Activated T-cell treated with anti-CD3 and anti-CD28 coated beads for 48 hours (primary cell): ENCODE measurements at places on chromosomes 13 and 19.

DNA sequence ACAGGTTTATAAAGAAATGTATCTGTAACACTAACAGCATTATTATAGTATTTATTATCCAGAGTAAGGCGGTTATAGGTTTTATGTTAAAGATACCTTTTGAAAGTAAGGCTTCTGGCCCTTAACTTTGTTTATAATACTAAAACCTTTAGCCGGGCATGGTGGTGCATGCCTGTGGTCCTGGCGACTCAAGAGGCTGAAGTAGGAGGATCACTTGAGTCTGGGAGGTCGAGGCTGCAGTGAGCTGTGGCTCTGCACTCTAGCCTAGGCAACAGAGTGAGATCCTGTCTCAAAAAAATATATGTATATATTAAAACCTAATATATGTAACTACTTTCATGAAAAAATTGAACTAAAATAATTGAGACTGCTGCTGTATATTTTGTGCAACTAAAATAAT is 98.7 kb upstream of the KLF5 start:
- no peak for DNase-seq

DNA sequence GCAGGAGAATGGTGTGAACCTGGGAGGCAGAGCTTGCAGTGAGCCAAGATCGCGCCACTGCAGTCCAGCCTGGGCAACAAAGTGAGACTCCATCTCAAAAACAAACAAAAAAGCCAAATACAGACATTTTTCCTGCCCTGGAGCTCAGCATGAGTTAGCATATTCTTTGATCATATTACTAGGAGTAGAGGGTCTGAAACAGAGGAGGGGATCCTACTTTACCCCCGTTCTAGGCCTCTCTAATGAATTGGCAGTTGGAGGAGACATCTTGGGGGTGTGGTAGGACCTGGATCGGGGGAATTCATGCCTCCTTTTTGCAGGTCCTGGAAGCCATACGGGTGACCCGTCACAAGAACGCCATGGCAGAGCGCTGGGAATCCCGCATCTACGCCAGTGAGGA is 12.3 kb downstream of the MISP start:
- DNase-seq: no peak

DNA sequence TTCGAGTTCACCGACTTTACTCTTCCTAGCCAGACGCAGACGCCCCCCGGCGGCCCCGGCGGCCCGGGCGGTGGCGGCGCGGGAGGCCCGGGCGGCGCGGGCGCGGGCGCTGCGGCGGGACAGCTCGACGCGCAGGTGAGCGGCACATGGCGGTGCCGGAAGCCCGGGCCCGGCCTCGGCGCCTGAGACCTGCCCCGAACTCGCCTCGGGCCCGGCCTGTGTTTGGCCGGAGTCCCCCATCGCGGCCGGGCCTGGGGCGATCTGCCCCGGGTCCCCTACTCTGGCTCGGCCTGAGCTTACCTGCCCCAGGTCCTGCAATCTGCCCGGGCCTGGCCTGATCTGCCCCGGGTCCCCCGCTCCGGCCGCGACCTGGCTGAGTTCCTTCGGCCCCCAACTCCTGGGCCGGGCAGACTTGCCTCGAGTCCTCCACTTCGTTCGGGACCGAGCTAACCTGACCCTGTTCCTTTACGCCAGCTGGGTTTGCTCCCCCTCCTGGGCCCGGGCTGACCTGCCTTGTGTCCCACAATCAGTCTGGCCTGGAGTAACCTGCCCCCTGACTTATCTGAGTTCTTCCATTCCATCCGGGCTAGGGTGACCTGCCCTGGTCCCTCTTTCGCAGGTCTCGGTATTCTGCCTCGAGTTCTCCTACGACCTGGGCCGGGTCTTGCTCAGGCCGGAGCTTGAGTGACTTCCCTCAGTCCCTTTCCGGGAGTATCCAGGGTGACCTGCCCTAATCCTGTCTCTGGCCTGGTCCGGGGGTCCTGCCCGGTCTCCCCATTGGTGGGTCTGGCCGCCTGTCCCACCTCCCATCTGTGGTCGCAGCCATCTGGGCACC is 764 bp downstream of the UPF1 start:
- DNase-seq: peak; percentile 25

DNA sequence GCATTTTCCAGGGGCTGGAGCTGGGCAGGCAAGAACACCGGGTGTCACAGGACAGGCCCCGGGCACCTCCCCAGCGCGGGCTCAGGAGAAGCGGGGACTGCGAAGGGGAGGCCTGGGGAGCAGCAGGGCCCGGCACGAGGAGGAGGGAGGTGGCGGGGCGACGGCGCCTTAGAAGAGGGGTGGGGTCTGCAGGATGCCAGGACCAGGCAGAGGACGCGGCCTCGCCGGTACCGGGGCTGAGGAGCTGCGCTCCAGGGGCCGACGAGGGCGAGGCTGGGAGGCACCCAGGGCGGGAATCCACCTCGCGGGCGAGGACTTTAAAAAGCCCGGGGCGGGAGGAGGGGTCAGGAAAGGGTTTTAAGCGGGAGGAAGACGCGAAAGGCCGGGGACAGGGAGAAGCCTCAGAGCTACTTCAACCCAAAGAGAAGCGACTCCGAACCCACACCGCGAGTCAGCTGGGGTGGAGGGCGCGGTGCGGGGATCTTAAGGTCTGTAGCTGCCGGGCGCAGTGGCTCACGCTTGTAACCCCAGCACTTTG is 665 bp downstream of the ZNF347 start:
- DNase-seq: peak; percentile 8

- DNase-seq: no peak
These were observed 9.8 kb downstream of the PARP4 start for GRCh38 chr13:24502533-24503378.

DNA sequence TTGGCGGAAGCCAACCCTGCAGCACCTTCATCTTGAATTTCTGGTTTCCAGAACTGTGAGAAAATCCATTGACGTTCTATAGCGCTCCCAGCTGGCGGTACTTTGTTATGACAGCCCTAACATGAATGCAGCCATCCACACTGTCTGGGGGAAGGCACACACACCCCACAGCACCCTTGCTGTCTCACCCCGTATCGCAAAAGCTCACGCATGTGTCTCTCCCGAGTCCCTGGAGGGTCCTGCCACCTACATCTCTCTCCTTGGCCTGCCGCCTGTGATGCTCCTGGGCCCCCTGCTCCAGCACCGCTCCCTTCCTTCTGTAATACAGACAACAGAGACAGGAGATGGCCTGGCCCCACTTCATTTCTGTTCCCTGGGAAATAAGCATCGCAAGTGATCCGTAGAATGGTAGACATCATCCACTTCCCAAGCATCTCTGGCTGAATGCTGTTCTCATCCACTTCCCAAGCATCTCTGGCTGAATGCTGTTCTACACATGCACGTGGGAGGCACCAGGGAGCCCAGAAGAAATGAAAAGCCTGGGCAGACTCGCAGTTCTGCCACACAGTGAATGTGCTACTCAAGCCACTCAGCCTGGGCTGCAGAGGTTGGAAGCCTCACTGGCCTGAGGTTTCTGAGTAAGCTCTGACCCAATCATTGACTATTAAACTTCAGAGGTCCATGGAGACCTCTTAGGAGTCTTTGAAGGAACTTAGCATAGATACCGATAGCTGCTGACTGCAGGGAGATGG is 29.6 kb downstream of the EPN1 start:
- no peak for DNase-seq

DNA sequence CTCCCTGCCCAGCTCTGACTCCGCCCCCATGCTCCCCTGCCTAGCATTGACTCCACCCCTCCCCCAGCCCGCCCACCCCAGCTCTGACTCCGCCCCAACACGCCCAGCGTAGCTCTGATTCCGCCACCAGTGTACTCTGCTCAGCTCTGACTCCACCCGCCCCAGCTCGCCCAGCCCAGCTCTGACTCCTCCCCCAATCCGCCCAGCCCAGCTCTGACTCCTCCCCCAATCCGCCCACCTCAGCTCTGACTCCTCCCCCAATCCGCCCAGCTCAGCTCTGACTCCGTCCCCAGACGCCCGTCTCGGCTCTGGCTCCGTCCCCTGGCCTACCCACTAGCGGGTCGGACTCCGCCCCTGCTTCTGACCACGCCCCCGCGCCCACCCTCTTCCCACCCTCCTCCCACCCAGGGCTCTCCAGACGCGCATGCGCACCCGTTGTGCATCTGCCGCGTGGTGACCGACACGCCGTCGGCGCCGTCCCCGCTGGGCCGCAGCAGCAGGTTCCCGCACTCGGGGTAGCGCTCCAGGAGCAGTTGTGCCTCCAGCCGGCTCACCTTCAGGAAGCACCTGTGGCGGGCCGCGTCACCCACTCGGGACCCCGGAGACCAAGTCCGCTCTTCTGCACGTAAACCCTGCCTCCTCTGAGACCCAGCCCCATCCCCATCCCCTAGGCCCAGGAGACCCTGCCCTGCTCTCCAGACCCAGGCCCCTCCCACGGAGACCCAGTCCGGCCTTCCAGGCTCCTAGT is 10.2 kb downstream of the STAP2 start:
- DNase-seq: peak; percentile 98

- DNase-seq: no peak
These were observed 93.9 kb downstream of the COL4A2 start for GRCh38 chr13:110400786-110401533.

GRCh38 chr13:42066542-42066941 is 18.1 kb downstream of the DGKH start:
- DNase-seq: no peak

GRCh38 chr13:79196366-79196765 is 209.7 kb downstream of the RBM26 start:
- DNase-seq: peak; percentile 4

GRCh38 chr13:75771818-75772217 is 135.7 kb downstream of the LMO7 start:
- no peak for DNase-seq
